Activated CD4-positive, alpha-beta T cell treated with anti-CD3 and anti-CD28 coated beads, Interleukin-2, amount 10 ng/mL, durations not matched to agents 7 days and 5 days (primary cell): ENCODE measurements at places on chromosomes 16 and 17. TPM values are rescaled to one million over a fixed set of nuclear protein-coding genes. Genes with fewer than 3 reads are reported as not detected.

The CCL1 gene
- 0.87 TPM for total RNA-seq

DNA sequence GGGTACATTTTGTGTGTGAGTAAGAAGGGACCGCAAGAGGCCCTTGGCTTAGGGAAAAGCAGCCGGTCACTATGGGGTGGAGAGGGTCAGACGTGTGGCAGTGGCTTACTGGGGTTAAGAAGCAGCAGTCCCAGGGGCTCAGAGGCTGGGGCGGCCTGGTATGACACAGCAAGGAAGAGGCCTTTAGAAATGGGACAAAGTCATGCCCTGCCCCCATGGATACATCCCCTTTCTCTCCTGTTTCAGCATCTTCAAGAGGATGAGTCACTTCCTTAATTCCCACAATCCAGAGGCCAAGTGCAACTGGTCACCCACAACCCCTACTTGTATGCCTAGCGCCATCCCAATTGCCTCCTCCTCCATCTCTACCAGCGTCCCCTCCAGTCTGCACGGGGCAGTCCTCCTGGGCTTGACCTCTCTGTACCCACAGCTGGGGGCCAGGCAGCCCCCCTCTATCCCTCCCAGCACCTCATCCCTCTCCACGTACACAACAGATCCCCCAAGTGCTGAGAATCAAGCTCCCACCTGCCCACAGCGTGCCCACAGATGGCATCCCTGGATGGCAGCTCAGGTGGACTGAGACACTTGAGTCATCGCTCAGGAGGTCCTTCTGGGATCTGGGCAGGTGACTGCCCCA, 6.9 kb upstream of the EFTUD2 start:
- DNase-seq = no peak
- peaks cover 6% of the 10 kb centered on the region for H3K4me1 ChIP-seq
- no peak overlapping the region for H3K4me3 ChIP-seq
- no peak overlapping the region for H3K27ac ChIP-seq
- H3K36me3 ChIP-seq = no peaks in the 10 kb centered on the region

DNA sequence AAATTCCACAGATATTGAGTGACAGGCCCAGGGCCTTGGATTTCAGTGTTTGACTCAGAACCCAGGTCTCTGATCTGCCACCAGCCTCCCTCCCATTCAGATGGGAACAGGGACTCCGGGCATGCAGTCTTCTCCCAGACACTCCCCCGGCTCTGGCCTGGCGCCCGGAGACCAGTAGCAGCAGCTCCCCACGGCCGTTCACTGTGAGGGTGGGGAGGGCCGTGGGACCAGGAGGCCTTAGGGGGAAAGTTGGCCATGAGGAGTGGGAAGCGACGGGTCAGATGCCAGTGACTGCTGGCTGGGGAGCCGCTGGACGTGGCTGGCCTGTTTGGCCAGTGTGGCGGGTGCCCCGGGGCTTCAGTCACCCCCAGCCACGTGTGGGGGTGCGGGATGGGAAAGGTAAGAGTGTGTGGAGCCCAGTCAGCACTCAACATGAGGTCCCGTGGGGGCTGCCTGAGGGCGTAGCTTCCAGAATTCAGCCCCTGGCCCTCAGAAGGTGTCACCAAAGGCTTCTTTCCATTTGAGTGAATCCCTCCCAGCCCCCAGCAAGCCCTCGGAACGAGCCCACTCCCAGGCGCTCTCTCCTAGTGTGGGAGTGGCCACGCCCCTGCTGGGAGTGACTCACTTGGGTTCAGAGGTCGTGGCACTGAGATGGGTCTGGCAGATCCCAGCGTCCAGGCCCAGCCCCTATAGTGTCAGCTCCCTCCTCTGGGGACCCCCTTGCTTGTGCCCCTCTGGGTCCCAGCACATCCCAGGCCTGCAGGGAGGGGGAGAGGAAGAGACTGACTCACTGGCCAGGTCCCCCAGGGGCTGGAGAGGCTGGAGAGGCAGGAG, 309.4 kb downstream of the SEC14L1 start:
- H3K4me3 ChIP-seq = peak overlapping the region; percentile 95
- H3K27me3 ChIP-seq = no peaks in the 10 kb centered on the region
- DNase-seq = peak; percentile 29
- peaks cover 59% of the 10 kb centered on the region for H3K4me1 ChIP-seq
- H3K27ac ChIP-seq = peak overlapping the region; percentile 98
- H3K36me3 ChIP-seq = peaks cover 75% of the 10 kb centered on the region

GRCh38 chr17:60559995-60560859, 34.2 kb upstream of the APPBP2 start:
- H3K27me3 ChIP-seq = peaks cover 7% of the 10 kb centered on the region
- no peaks in the 10 kb centered on the region for H3K4me1 ChIP-seq
- H3K27ac ChIP-seq = no peak overlapping the region
- H3K4me3 ChIP-seq = no peak overlapping the region
- H3K36me3 ChIP-seq = no peaks in the 10 kb centered on the region

GRCh38 chr17:75155191-75155601, 884 bp upstream of the JPT1 start:
- H3K36me3 ChIP-seq = peaks cover 12% of the 10 kb centered on the region
- peaks cover 33% of the 10 kb centered on the region for H3K4me1 ChIP-seq
- no peak for DNase-seq
- H3K4me3 ChIP-seq = peak overlapping the region; percentile 92
- H3K27me3 ChIP-seq = no peaks in the 10 kb centered on the region
- H3K27ac ChIP-seq = peak overlapping the region; percentile 91

The CACNG3 gene
- not detected for total RNA-seq

DNA sequence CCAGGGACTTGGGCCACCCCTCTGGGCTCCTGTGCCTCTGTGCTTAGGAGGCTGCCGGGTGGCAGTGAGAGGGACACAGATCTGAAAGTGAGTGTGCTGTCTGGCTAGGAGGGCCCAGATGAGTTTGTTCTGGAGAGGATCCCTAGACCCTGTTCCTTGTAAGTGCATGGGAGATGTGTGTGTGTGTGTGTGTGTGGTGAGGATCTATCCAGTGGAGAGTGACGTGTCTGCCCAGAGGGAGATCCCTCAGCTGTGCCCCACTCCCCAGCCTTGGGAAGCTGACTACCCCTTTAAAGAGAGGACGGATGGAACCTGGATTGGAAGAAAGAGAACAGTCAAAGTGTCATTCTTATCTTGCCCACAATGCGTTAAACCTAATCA, 25.5 kb upstream of the CDC42EP4 start:
- H3K27me3 ChIP-seq = no peaks in the 10 kb centered on the region
- peaks cover 3% of the 10 kb centered on the region for H3K4me1 ChIP-seq
- no peak for DNase-seq

- no peak for DNase-seq
- no peaks in the 10 kb centered on the region for H3K36me3 ChIP-seq
- no peaks in the 10 kb centered on the region for H3K4me1 ChIP-seq
- no peak overlapping the region for H3K4me3 ChIP-seq
These were observed 106.3 kb downstream of the CDH11 start for GRCh38 chr16:65015599-65015998.

DNA sequence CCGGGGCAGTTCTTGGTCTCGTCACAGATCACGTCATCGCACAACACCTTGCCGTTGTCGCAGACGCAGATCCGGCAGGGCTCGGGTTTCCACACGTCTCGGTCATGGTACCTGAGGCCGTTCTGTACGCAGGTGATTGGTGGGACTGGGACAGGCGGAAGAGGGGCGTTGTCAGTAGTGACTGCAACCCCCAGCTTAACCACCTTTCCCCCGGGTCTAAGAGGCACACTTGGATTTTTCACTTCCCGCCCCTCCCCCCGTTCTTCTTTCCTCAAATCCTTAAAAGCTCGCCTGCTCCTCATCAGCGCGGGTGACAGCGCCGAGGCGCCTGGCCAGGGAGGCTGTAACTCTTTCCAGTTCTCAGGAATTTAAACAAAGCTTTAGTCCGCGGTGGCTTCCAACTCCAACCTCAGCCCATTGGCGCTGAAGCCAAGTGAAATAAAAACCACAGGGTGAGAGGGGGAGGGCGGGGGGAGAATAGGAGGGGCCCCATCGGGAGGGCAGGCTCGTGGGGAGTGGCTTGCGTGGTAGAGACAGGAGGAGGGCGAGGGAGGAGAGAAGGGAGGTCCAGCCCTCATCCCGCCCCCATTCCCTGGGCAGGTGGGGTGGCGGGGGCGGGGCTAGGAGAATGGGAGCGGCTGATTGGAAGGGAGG, 1.5 kb downstream of the COL1A1 start:
- peaks cover 50% of the 10 kb centered on the region for H3K27me3 ChIP-seq
- peak overlapping the region; percentile 64 for H3K4me3 ChIP-seq

DNA sequence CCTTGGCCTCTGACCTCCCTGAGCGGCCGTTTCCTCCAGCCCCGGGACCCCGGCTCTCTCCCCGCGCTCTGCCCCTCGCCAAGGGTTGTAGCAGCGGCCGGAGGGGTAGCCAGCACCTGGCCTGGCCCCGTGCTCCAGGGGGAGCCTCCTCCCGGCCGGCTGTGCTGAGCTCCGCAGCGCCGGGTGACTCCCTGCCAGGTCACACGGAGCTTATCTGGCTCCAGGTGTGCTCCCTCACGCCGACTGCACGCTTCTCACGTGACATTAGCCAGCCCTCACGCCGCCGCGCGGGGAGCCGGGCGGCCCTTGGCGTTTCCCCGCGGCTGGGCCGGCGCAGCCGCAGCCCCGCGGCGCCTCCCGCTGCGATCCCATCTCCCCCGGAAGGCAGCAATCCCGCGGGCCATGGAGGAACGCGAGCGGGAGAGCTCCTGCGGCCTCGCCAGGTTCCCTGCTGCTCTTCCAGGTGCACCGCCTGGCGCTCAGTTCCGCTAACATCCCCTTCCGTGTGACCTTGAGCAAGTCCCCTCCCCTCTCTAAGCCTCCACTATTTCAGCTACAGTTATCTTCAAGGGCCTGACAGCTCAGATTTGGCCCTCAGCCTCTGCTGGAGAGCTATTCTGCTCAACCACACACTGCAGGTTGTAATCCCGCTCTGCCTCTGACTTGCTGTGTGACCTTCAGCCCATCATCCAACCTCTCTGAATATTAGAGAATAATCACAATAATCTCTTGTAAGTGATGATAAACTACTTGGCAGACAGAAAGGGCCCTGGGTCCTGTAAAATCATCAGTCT, 3.4 kb downstream of the MYO18A start:
- peak overlapping the region; percentile 83 for H3K27ac ChIP-seq
- H3K4me1 ChIP-seq = peaks cover 36% of the 10 kb centered on the region
- peaks cover 6% of the 10 kb centered on the region for H3K27me3 ChIP-seq
- peak; percentile 52 for DNase-seq
- H3K36me3 ChIP-seq = no peaks in the 10 kb centered on the region

The USP7 gene
- 157 TPM for total RNA-seq
